ENCODE measurements at places on chromosomes 11 and 22.

DNA sequence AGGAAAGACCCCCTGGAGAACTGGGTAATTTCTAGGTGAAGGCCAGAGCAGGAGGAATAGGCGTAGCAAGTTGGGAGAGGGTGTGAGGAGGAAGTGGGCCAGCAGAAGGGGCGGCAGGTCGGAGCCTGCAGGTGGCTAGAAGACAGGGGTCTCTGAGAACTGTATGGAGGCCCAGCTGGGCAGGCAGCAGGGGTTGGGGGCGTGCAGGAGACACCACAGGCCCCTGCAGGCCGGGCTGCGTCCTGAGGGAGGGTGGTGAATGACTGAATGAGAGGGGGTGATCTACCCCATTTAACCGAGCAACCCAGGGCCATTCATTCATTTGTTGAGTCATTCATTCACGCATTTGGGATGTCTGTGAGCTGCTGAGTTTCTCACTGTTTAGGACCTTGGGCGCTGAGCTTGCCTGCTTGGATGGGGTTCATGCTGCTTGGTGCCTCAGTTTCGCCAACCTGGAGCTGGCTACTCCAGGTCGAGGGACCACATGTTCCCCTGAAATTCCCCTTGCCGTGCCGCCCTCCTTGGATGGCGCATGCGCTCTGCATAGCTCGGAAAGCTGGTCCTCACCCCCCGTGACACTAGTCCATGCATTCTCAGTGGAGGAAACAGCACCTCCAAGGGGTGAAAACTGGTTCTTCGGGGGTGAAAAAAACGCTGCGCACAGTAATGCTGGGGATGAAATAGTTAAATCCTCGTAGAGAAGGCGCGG lies 15.6 kb downstream of the MPPED1 start:
- no peak for DNase-seq

- no peak for DNase-seq
These were observed 133.8 kb upstream of the API5 start for GRCh38 chr11:43177975-43178374.

DNA sequence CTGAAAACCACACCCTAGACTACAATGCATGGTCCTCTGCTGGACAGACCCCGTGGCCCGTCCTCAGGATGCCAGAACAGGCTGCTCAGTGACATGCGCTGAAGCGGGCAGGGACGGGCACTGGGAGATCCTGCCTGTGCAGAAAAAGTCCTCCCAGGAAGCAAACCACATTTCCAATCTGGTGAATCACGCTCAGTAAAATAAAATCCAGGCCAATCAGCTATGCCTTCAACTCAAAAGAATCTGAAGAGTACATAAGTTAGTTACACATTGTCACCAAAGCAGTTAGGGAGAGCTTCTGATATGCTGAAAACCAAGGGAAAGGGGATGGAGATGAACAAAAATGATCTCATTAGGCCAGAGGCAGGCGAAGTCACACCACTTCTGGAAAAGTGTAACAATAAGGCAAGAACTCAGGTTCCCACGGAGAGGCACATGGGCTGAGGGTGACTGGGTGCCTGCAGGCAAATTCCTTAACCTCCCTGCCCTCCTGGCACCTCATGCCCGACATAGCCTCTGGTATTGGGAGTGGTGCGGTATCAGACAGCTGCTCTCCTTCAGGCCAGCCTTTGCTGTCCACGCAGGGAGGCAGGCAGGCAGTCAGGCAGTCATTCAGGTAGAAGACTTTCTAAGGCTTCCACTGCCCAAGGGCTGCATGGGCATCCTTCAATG lies 66.4 kb downstream of the APOL5 start:
- peak; percentile 79 for DNase-seq

DNA sequence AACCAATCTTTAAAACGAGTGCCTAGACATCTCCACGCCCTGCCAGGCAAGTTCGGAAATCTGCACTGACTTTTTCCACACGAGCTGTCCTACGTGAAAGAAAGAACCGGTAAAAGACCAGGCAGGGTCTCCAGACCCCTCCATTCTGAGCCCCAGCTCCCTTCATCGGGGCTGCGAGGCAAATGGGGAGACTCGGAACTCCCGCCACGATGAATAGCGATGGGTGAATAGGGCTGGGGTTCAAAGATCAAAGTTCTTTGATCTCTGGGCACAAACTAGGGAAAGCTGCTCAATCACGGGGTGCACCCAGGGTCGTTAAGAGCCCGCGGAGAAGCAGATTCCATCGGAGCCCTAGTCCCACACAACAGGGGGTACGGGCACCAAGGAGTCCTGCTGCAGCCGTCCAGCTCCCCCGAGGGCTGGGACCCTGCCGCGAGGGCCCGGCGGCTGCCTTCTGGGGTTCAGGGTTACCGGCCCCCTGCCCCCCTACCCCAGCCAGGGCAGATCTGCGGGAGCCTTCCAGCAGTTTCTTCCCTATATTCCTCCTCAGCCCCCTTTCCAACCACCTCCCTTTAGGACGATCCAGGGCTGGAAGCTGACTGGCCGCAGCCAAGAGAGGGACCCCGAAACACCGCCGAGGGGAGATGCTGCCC lies 1.1 kb downstream of the LRP4 start:
- DNase-seq = no peak
